ENCODE measurements at places on chromosomes 4 and X. TPM values are rescaled to one million over a fixed set of nuclear protein-coding genes. Genes with fewer than 3 reads are reported as not detected.

GRCh38 chrX:85303544-85303943 is 59.8 kb downstream of the ZNF711 start:
- DNase-seq, result no peak

DNA sequence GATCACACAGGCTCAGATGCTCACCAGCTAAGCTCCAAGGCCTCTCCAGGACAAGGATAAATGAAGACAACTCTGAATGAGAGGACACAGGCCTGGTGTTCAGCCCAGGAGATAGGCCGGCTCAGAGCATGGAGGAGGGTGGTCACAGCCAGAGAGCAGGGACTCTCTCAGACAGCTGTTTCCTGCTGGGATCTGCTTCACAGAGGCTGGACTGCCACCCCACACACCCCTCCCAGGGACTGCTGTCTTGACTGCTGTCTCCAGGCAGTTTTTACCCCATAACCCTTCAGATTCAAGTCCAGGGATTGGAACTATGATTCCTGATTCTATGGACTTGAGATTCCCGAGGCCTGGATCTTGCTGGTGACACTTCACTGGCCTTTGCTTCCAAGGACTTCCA is 89.0 kb downstream of the SMIM20 start:
- no peak for DNase-seq

- no peak for DNase-seq
Measured at GRCh38 chr4:28686618-28687017, 1826.0 kb downstream of the STIM2 start.

Gene HSD17B11
- total RNA-seq, result 11.3 TPM

Gene COL4A6
- total RNA-seq, result 4.5 TPM

Gene PABPC1L2A
- not detected for total RNA-seq

All from chondrocyte (in vitro differentiated cells).